Left lung (tissue), 14 donors: ENCODE measurements at places on chromosomes 1 and 21. TPM values are rescaled to one million over a fixed set of nuclear protein-coding genes. Genes with fewer than 3 reads are reported as not detected.
A peak's percentile ranks its signal among the peaks of the same experiment; 100 is the strongest.

The MNDA gene
- total RNA-seq, result 21.9 TPM

- H3K4me3 ChIP-seq, result no peak overlapping the region
- no peaks in the 10 kb centered on the region for H3K27me3 ChIP-seq
- H3K36me3 ChIP-seq, result no peaks in the 10 kb centered on the region
- H3K4me1 ChIP-seq, result no peaks in the 10 kb centered on the region
These were observed 17.3 kb downstream of the PDC start for GRCh38 chr1:186443638-186444037.

The PBXIP1 gene
- 32.6 TPM for total RNA-seq

The SPOCD1 gene
- total RNA-seq, result 10.9 TPM

GRCh38 chr1:42891465-42892138, 45.2 kb downstream of the ZNF691 start:
- H3K36me3 ChIP-seq, result no peaks in the 10 kb centered on the region
- no peaks in the 10 kb centered on the region for H3K4me1 ChIP-seq
- no peaks in the 10 kb centered on the region for H3K27me3 ChIP-seq
- H3K27ac ChIP-seq, result no peak overlapping the region
- DNase-seq, result peak; percentile 58

The KRTAP10-12 gene
- total RNA-seq, result not detected
